IMR-90 (cell line): ENCODE measurements at places on chromosomes 3 and 15. TPM values are rescaled to one million over a fixed set of nuclear protein-coding genes. Genes with fewer than 3 reads are reported as not detected.

The TM4SF18 gene
- under 0.01 TPM in 1 of 2 replicates, not detected in the other for total RNA-seq

- no peak for DNase-seq
Measured at GRCh38 chr3:16305111-16305541, 40.1 kb downstream of the OXNAD1 start.

DNA sequence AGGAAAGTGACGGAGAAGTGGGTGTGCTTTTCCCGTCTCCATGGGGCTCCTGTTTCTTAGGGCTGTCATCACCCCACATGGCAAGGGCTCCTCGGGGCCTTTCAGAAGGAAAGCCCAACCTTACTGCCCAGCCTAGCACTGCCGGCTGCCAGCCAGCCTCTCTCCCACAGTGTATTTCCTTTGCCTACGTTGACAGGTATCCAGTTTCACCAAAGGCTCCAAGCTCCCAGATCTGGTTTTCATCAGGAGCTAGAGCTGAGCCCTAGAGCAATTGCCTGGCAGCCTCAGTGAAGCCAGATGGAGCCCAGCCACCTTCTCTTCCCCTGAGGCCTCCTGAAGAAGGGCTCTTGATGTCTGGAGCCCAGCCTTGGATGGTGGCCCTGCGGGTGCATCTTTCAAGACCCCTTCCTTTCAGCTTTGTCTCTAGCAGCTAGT, 20.2 kb downstream of the CRABP1 start:
- no peak for DNase-seq

The RPL22L1 gene
- total RNA-seq, result 37.1 and 77.8 TPM in 2 replicates

The DUOX2 gene
- not detected in 2 replicates for total RNA-seq

DNA sequence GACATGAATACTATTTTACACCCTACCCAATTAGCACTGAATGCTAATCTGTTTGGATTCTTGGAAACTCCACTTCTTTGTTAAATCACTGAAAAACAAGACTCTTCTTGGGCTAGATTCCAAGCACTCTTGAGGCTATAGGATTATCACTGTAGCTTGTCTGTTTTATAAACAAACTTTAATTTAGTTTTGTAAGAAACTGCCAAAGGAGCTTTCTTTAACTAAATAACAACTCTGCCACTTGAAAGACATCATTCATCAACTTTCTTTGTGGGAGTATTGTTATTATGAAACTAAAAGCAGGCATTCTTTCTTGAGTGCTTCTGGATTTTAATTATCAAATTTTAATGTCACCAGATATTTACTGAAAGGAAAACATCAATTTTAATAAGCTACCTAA, 24.1 kb downstream of the CBLB start:
- DNase-seq, result no peak

- peak; percentile 41 for DNase-seq
Measured at GRCh38 chr15:91224755-91225380, 124.8 kb downstream of the SV2B start.

DNA sequence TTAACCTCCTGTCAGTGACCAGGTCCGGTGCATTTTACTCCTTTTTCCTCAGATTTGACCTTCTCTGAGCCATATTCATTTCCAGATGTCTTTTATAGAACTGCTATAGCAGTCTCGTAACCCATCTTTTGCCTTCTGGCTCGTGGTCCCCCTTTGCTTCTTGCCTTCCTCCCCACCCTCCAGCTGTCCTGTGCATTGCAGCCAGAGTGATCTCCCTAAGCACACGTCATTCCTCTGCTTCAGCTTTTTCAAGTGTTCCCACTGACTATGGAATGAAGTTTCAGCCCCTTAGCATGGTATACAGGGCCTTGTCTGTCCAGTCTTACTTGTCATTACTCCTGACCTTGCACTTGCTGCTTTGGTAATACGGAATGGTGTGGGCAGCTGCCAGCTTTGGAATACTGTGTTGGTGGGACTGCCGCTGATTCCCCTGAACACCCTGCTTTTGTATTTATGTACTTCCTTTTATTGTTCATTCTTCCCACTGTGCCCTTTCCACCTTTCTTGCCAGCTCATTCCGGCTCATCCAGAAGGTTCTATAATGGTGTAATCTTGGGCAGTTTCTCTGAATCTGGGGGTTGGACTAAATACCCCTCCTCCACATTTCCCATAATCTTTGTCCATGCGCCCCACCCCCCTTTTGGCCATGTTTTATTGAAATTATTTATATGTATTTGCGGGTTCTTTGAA, 38.9 kb downstream of the SLC25A26 start:
- DNase-seq, result peak; percentile 52

The TNFSF10 gene
- total RNA-seq, result 1.1 and 1.3 TPM in 2 replicates

The SLITRK3 gene
- not detected in 2 replicates for total RNA-seq

- DNase-seq, result no peak
Measured at GRCh38 chr3:8438507-8439079, 63.0 kb upstream of the LMCD1 start.

DNA sequence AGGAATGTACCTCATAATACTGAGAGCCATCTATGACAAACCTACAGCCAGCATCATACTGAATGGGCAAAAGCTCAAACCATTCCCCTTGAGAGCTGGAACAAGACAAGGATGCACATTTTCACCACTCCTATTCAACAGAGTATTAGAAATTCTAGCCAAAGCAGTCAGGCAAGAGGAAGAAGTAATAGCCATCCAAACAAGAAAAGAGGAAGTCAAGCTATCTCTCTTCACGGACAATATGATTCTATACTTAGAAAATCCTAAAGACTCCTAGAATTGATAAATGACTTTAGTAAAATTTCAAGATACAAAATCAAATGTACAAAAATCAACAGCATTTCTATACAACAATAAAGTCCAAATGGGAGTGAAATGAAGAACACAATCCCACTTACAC, 30.2 kb downstream of the OCA2 start:
- no peak for DNase-seq

- DNase-seq, result peak; percentile 51
Measured at GRCh38 chr3:71087143-71088018, 496.1 kb downstream of the FOXP1 start.

- peak; percentile 31 for DNase-seq
Measured at GRCh38 chr15:76208786-76209424, 102.4 kb downstream of the ETFA start.

DNA sequence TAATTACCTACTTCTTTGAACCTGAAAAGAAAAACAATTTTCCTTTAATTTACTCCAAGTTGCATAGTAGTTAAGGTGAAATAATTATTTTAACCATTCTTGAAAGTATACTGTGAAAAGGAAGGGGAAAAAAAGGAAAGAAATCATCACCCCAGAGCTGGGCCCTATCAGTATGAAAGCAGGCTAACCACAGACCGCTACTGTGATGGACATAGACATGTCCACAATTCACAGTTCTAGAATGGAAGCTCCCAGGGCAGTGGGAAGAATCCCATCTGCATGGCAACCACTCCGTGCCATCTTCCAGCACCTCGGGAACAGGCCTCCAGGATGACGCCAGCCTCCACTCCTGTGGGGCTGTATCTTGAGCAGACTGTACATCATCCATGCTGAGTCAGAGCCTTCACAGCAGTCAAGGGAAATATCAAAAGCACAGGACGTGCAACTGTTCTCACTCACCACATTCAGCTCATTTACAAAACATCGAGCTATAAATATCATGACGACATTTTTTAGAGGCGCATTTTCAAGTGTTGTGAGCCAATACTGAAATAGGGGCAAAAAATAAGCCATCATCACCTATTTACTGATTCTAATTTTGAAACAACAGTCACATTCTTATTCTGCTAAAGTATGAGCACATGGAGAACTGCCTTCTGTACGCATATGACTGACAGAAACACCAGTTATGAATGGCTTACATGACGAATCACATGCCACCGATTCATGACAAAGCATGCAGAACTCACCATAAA, 119.7 kb downstream of the SNRK start:
- DNase-seq, result peak; percentile 92

DNA sequence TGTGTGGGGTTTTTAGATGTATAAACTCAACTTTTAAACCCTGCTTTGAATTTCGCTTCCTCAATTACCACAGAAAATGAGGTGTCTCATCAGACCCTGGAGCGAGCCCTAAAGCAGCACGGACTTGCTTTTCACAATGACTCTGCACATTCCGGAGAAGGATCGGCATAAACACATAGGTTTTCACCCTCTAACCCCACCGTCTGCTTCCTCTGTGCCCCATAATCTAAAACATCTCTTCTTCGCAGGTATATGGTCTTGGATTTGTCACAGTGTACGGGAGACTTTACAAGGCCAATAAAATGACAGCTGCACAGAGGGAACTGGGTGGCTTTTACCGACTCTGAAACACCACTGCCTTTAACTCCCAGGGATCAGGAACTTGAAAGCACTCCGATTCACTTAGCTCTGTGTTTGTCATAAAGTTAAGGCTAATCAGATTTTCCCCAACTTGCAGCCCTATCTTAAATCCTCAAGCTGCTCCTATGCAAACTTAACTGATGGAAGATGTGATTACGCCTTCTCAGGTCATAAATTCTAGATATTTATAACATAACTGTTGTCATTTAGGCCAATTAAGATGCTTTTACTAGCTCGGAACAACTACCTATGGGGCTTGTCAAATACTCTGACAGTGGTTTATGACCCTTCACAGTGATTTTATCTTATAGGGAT, 133.4 kb upstream of the WNT5A start:
- DNase-seq, result peak; percentile 87

DNA sequence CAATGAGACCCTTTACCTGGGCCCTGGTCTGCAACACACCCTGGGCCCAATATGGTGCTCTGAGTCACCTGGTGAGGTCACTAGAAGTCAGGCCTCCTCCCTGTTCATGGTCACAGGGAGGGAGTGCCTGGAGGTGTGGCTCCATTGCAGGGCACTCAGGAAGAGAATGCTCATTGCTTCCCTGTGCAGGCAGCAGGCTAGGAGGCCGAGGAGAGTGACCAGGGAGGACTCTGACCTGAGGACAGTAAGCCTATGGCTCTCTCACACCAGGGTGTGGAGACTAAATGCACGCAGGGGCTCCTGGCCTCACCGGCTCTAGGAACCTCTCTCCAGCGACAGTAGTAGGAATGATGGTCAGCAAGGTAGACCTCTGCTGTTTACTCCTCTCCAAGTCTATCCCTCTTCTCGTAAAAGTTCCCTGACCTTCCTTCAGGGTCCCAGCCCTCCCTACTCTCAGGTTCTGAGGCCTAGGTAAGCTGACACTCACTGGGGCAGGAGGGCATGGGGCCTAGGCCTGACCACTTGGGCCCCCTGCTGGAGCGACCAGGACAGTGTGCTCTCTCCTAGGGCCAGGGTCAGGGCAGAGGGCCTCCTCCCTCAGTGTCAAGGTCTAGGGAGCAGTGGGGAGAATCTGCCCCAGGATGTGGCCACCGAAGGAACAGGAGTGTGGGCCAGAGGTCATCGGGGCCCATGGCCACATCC, 9.6 kb upstream of the SLCO2A1 start:
- DNase-seq, result no peak

DNA sequence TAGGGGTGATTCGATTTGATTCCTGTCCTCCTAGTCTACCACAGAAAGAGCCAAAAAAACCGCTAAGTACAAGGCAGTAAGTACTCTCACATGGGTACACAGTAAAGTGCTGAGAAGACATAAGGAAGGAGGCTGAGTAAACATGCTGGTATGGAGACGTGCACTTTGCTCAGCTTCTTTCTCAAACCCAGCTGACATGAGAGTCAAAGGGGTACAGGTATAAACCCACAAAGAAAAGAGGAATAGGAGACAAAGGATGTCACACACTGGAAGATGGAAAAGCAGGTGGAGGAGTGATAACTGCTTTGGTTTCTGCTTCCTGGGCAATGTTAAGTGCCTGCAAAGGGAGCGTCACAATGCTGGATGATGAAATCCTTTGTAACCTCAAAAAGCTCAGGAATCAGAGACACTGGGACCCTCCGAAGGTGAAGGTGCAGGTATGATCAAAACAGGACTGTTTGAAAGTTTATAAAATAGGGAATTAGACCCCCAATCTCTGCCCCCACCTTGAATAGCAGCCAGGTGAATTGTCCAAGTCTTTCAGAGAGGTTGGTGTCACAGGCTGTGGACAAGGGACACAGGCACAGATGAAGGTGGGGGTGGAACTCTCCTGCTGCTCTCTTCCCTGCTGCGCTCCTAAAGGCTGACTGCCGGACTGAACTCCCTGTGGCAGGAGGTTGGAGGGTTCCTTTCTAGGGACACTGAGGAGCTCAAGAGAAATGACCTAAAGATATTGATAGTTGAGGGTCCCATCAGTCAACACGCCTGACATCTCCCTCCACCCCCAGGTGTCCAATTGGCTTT, 101.8 kb downstream of the RAB11A start:
- peak; percentile 2 for DNase-seq

- DNase-seq, result peak; percentile 17
Measured at GRCh38 chr3:157182879-157183278, 22.9 kb upstream of the CCNL1 start.

- DNase-seq, result peak; percentile 59
Measured at GRCh38 chr15:85403745-85404144, 23.3 kb downstream of the AKAP13 start.

The AGTR1 gene
- total RNA-seq, result 2.7 and 3.3 TPM in 2 replicates

DNA sequence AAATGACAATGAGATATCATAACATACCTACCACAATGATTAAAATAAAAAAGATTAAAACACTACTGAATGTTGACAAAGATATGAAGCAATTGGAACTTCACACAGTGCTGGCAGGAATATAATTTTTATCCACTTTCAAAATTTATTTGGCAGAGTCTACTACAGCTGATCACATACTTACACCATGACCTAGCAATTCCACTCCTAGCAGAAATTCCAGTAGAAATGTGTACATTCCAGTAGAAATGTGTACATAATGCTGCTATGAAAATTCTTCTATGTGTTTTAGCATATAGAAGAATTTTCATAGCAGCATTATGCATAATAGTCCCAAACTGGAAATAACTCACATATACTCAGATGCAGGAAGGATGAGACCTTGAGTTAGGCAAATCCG, 43.5 kb downstream of the IFT57 start:
- DNase-seq, result peak; percentile 66

- no peak for DNase-seq
Measured at GRCh38 chr15:41822957-41823356, 4.9 kb upstream of the JMJD7 start.

DNA sequence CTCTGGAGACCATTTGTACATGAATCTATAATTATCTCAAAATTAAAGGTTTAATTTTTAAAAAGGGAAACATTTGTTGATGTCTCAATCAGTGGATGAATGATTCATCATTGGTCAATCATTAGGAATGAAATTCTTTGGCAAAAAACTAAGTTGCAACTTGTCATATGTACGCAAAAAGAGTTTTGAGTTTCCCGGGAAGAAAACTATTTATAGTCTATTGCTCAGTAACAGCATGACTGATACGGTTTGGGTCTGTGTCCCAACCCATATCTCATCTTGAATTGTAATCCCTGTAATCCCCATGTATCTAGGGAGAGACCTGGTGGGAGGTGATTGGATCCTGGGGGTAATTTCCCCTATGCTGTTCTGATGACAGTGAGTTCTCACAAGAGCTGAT, 765.8 kb upstream of the ROBO1 start:
- no peak for DNase-seq

GRCh38 chr3:177185035-177185574, 12.2 kb downstream of the TBL1XR1 start:
- no peak for DNase-seq

The GOLGA6L4 gene
- total RNA-seq, result 0.54 and 0.83 TPM in 2 replicates

GRCh38 chr3:73820431-73820830, 195.7 kb upstream of the PDZRN3 start:
- no peak for DNase-seq
